Activated naive CD8-positive, alpha-beta T cell treated with anti-CD3 and anti-CD28 coated beads, Interleukin-2, amount 50 U/mL, for 16 hours (primary cell): ENCODE measurements at places on chromosomes 2 and 18.

DNA sequence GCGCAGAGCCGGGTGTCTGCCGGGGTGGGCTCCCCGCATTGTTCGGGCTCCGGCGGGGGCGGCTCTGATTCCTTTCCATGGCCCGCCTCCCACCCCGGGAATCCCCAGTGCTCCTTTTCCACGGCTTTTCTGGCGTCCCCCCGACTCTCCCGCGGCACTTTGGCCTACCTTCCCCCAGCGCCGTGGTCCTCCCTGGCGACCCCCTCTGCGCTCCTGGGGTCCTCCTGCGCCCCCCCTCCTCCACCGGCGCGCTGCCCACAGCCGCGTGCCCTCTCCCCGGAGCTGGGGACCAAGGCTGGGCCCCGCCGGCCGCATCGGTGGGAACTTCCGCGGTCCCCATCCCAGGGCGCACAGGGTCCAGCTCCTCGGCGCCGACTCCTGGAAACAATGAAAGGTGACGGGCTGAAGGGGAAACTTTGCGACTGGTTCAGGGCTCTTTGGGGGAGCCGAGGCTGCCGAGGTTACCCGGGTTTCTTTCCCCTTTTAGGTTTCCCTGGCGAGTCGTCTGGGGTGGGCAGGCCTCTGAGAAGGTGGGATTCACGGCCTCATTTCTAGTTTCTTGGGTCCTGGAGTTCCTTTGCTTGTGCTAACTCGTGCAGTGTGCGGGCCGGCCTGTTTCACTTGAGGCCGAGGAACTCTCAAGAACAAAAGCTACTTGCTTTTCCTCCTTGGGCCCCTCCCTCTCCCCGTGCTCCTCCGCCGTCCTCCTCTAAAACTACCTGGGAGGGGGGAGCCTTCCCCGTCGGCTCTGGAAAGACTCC, 2.2 kb downstream of the TGIF1 start:
- DNase-seq = no peak

- DNase-seq = no peak
Observed at GRCh38 chr2:238282861-238283738, 5.3 kb downstream of the PER2 start.

DNA sequence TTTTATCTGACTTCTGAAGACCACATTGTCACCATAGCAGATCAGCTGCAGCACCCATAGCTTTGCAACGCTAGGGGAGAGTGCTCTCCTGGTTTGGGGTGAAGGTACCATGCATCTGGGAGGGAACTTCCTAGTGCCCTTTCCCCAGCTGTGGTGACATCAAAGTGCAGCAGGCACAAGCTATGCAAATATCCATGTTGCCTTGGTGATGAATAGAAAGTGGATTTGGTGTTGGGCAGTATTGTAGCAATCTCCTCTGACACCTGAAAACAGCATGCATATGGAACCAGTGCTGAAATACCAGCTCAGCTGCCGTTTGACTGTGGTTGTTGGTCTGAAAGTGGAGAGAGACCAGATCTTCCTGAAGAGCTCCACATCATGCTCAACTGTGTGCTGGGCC, 37.1 kb downstream of the BCL2L11 start:
- no peak for DNase-seq

- DNase-seq = no peak
Observed at GRCh38 chr2:85954590-85955458, 66.0 kb upstream of the ST3GAL5 start.

DNA sequence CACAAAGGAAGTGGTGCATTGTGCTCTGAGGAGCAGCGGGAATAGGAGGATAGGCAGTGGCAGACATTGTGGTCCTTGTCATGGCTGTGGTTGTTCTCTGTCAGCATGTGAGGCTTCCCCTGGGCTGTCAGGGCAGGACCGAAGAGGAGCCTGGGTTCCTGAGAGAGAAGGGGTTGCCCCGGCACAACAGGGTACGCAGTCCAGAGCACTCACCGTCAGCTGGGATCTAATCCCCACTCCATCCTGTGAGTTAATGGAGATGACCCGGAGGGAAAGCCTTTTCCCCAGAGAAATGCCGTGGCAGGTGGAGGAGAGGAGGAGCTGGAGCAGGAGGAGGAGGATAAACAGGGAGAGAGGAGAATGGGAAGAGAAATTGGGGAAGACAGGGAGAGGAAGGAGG, 396.7 kb upstream of the HS6ST1 start:
- no peak for DNase-seq

DNA sequence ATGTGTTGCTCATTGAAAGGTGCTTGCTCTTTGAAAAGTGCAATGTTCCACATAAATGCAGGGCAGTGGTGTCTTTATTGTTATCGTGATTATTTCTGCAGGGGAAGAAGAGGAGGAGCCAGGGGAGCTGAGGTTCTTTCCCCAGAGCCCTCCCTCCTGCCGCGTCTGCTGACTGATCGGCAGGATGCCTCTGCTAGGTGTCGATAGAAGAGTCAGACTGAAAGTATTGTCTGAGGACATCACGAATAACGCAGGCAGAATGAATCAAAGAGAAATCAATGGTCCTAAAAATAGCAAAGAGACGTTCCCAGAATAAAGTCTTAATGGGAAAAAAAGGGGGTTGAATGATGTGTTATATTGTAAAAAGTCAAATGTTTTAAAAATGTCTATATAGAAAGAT, 47.4 kb upstream of the SIX3 start:
- no peak for DNase-seq

GRCh38 chr2:152335726-152336118, 748 bp downstream of the FMNL2 start:
- DNase-seq = no peak
